ENCODE measurements at places on chromosomes 7 and 10. TPM values are rescaled to one million over a fixed set of nuclear protein-coding genes. Genes with fewer than 3 reads are reported as not detected.

The CCDC126 gene
- total RNA-seq, result 18.4 TPM

The SPDYE2 gene
- total RNA-seq, result 0.05 TPM

The RBM20 gene
- total RNA-seq, result 1.6 TPM

The LLCFC1 gene
- total RNA-seq, result not detected

The ASB10 gene
- total RNA-seq, result not detected

All from thymus (tissue), 14 donors.